Kidney (tissue), 22 donors: ENCODE measurements at places on chromosomes 1 and 21. TPM values are rescaled to one million over a fixed set of nuclear protein-coding genes. Genes with fewer than 3 reads are reported as not detected.

Gene LCE2B
- not detected for polyA plus RNA-seq

Gene FLG2
- not detected for polyA plus RNA-seq

Gene C1orf226
- polyA plus RNA-seq = 4.9 TPM

Gene KIF21B
- polyA plus RNA-seq = 0.19 TPM

Gene TDRD5
- 1.5 TPM for polyA plus RNA-seq

Gene BCL10
- polyA plus RNA-seq = 7.8 TPM

Gene S100A16
- 174 TPM for polyA plus RNA-seq

Gene CELA3B
- polyA plus RNA-seq = not detected

DNA sequence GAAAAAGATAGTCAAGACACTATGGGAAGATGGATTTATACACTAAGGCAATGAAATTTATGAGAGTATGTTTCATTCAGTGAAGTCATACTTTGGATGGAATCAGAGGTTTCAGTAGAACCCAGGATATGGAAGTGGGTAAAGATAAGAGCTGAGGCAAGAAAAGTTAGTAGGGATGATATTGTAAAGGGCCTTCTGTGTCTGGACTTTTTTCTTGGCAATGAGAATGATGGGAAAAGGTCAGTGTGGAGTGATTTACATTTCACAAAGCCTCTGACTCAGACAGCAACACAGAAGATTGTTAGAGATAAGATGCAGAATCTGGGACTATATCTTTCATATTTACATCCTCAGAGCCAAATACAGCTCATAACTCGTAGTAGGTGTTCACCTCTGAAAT, 32.1 kb downstream of the SH3BGR start:
- no peak for DNase-seq

GRCh38 chr1:151839457-151840403, at the start of gene C2CD4D:
Gene C2CD4D, minus strand, starts transcription at chr1:151839820. Its CDS starts 831 bp downstream, at chr1:151838989.
- peak; percentile 90 for DNase-seq

DNA sequence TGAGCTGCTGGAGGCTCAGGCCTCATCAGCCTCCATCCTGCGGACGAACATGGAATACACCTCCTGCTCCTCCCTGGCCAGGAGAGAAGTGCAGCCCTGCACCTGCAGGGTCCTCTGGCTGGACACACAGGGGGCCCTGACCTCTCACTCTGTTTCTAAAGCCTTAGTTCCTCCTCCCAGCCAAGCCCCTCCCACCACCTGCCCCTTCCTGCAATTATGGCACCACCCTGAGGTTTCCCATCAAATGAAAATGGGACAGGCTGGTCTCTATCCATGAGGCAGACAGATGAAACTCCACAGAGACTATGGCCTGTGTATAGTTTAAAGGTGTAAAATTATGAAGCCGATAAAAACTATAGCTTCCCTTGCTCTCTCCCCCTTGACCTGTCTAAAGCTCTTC, 42.6 kb downstream of the CACNA1S start:
- no peak for DNase-seq

GRCh38 chr1:209486861-209487593, 96.5 kb upstream of the CAMK1G start:
- no peak for DNase-seq

DNA sequence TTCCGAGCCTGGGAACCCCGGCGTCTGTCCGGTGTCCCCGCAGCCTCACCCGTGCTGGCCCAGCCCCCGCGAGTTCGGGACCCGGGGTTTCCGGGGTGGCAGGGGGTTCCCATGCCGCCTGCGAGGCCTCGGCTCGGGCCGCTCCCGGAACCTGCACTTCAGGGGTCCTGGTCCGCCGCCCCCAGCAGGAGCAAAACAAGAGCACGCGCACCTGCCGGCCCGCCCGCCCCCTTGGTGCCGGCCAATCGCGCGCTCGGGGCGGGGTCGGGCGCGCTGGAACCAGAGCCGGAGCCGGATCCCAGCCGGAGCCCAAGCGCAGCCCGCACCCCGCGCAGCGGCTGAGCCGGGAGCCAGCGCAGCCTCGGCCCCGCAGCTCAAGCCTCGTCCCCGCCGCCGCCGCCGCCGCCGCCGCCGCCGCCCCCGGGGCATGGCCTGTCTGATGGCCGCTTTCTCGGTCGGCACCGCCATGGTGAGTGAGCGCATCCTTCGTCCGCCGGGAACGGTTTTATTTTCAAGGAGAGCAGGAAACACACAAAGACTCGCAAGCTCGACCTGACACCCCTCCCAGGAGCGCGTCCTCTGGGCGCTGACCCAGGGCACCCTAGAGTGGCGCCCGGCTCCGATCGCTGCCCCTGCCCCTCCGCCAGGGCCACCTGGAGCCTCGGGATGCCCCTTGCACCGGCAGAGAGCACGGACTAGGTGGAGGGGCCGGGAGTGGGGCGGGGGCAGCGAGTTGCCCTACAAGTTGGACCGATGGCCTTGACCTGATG, at the start of gene ABCG1:
Gene ABCG1 (plus strand): TSS at position 305 of the 770 bp plus-strand sequence. CDS start 123 bp downstream, at position 428.
- DNase-seq = peak; percentile 64

DNA sequence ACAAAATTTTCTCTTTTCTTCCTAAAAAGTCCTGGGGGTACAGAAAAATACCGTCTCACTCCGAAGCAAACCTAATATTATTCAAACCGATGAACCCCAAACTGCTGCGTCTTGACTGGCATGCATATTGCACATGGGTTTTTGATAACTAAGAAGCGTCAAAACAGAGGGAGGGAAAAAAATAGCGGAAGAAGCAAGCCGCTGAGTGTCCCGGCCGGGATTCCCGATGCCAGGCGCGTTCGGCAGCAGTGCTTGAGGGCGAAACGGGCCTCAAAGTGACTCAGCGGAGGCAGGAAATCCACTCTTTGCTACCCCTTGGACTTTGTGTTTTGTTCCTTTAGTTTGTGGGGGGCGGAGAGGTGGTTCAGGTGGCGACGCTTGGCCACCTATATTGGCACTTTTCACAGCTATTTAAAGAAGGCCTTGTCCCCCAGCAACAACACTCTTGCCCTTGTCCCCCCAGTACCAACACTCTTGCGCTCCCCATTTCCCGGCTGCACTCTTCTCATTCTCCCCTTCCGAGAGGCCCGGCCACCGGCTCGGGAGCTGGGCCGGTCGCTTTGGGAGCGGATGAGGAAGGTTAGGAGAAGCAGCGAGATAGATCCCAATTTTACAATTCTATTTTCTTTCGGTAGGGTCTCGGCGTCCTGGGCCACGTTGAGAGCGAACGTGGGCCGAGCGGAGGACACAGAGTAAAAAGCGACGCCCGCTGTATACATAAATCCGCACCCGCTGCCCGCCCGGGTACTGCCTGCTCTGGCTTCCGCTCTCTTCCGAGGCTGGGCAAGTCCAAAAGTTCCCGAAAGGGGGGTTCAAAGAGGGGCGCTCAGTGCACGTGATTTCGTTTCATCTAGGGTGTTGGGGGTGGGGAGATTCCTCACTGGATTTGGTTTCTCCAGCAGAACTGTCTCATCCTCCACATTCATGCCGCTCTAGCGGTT, 2.5 kb downstream of the LMX1A start:
- DNase-seq = peak; percentile 24

GRCh38 chr1:37477946-37478345, 3.6 kb downstream of the ZC3H12A start:
- DNase-seq = no peak

GRCh38 chr1:1928231-1929101, 9.4 kb upstream of the TMEM52 start:
- no peak for DNase-seq

DNA sequence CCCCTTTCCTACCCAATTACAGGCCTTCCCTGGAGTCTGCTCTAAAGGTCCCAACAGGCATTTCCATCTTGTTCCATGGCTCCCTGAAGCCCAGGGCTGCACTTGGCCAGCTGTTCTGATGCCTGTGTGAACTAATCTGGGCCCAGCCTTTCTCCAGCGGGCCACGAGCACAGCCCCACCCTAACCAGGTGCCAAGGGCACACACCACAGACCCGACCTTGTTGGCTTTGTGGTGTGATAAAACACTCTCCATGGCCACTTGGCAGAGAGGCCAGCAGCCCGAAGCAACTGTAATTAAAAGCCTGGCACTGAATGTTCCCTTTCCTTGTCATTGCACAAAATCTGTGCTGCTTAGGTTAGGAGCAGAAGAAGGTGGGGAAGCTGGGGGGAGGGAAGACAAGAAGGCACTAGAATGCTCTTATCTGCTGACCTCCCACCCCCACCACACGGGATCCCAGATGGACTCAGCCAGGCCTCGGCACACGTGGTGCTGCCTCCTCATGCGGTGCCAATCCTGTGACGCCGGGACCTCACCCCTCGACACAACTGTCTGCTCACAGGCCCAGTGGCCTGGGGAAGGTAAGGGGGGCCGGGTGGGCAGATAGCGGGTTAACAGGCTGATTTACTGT, 9.9 kb downstream of the HCRTR1 start:
- no peak for DNase-seq
